Brain microvascular endothelial cell (primary cell): ENCODE measurements at places on chromosomes 3 and 15.

DNA sequence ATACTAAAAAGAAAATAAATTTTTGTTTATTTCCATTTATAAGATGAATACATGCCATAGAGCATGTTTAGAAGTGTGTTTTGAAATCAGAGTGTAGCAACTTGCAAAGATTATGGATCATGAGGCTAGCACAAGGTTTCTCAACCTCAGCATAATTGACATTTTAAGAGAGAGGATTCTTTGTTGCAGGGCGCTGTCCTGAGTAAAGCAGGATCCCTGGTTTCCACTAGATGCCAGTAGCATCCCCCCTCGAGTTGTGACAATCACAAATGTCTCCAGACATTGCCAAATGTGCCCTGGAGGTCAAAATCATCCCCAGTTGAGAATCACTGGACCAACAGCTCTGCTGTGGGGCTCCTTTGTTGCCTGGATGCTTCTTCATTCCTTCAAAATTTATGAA is 128.5 kb upstream of the RBMS3 start:
- DNase-seq, result peak; percentile 22

DNA sequence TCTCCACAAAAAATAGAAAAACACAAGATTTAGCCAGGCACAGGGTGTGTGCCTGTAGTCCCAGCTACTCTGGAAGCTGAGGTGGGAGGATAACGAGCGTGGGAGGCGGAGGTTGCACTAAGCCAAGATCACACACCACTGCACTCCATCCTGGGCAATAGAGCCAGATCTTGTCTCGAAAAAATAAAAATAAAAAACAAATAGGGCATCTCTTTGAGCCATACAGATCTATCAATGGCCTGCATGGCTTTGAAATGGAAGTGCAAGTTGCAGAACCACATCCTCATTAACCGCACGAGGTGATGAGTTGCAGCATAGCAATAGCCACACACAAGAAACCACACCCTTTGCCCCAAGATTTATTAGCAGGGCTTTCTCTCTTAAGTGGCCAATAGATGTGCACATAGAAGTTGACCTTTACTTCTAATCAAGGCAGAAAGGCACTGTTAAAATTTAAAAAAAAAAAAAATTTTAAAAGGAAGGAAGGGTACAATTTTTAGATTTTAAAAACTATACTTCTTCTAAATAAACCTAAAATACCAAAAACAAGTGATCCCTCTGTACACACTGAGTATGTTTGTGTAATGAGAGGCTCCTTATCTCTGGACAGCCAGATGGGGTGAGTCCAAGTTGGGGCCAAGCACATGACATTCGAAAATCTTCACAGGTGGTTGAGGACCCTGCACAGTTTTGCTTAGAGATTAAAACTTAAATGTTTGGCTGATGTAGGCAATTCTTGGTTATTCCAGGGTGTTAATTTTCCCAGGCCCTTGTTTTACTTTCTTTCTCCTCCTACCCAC is 53.4 kb downstream of the FILIP1L start:
- DNase-seq, result no peak

- DNase-seq, result peak; percentile 20
Measured at GRCh38 chr3:177781686-177782161, 584.4 kb upstream of the TBL1XR1 start.

GRCh38 chr3:34842706-34843480 is 796.4 kb upstream of the ARPP21 start:
- no peak for DNase-seq

DNA sequence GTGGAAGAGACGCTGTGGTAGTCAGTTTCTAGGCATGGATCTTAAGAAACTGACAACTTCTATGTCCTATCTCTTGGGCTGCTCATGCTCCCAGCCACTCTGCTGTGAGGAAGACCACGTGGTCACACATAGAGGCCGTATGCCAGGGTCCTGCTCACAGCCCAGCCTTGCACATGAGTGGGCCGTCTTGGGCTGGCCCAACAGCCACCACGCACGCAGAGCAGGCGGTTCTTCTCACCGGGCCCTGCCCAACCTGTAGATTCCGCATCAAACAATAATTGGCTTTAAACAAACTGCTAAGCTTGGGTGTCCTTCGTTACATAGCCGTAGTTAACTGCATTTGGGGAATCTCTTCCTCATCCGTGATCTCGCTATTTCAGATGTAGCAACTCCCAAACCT is 26.0 kb downstream of the SLC41A3 start:
- no peak for DNase-seq

DNA sequence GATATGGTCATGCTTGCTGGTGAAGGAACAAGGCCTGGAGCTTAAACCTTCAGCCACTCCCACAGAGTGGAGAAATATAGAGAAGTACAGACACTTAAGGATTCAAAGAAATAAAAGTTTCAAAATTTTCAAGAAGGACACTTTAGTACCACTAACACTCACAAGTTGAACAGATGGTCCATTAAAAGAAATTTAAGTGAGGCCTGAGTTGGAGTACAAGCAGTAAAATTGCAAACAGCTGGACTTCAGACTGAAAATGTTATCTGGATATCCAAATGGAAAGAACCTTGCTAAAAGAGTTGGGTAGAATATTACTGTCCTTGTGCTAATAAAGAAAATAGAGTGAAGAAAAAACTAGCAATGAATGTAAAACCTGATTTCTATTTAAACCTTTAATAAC is 397.1 kb upstream of the KCNMB2 start:
- DNase-seq, result no peak

GRCh38 chr3:24017305-24017704 is 72.2 kb downstream of the NR1D2 start:
- DNase-seq, result no peak

- DNase-seq, result no peak
Measured at GRCh38 chr3:148518520-148518919, 179.2 kb upstream of the AGTR1 start.

DNA sequence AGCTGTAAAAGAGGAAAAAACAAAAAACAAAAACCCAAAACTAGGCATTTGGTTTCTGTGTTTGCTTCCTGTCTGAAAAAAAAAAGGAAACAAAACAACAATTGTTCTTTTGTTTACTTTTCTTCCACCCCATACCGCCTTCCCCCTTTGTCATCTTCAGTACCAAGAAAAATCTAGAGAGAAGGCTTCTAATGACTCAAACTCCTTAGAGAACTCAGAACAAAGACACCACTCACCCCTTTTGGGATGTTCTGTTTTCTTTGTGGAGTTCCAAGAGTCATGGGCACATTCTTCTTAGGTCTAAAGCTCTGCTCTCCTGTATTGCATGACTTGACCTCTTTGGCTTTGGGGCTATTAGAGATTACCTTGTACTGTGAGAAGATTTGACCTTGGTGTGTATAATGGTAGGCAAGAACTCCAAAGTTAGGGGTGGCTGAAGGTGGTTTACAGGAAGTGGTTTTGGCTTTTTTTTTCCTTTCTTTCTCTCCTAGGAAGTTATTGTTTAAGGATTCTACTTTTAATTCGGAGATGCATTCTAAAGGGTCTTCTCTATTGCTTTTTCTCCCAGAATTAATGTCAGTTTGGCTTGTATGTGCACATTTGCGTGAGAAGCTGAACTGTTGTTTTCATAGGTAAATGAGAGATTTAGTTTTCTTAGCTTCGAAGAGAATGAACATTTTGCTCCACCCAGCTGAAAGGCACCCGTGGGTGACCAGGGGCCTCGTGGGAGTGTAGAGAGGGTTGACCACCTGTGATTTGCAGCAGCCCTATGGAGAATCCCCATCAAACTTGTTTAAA is 39.5 kb upstream of the ZBTB20 start:
- DNase-seq, result no peak

GRCh38 chr15:64599226-64599625 is 138.8 kb downstream of the ZNF609 start:
- no peak for DNase-seq

DNA sequence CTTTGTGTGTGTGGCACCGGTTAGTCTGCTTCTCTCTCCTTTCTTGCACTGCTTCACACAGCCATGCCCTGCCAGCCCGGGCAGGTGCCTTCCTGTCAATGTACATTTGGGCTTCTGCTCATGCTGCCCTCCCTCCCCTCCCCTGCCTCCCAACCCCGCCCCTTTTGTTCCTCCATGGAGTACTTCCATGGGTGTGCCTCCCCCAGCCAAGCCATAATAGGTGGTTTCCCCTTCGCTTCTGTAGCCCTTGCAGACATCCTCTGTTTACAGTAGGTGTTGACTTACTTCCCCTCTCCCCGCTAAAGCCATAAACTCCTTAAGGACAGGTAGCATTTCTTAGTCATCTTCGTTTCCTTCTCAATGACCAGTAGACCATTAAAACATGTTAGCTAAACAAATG is 31.8 kb upstream of the CRTC3 start:
- no peak for DNase-seq

DNA sequence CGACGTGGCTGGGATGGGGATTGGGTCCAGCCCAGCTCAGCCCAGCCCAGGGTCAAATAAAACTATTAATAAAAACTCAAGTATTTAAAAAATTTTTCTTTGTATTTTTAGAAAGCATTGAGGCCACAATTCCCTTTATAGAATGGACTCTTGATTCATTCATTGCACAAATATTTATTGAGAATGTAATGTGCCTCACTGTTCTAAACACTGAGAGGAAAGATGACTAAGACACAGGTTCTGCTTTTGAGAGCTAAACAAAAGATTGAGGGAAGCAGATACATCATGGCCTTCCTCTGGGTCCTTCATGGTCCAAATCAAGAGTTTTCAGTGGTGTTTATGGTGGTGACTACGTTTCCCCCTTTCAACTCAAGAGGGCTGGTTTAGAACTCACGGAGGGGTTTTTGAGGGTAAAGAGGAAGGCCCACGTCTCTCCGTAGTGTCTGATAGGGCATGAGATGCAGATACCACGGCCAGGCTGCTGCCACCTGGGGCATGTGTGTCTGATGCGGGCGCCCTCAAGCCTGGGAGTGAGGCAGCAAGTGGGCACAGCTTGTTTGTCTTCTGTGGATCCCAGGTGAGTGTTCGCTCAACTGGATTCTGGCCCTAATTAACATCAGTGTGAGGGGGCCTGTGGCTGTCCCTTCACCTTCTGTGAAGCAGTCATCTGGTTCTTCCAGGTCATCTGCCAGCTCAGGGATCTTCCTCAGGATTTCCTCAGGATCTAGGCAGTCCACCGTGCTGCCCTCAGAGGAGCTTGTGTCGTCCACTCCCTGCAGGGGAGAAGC is 73.5 kb upstream of the SCN5A start:
- DNase-seq, result peak; percentile 20

- DNase-seq, result peak; percentile 97
Measured at GRCh38 chr3:149339931-149340309, 6.5 kb upstream of the TM4SF18 start.

- DNase-seq, result no peak
Measured at GRCh38 chr15:42619656-42620371, 44.4 kb downstream of the STARD9 start.
